SJCRH30 (cell line): ENCODE measurements at places on chromosomes 16 and 17. TPM values are rescaled to one million over a fixed set of nuclear protein-coding genes. Genes with fewer than 3 reads are reported as not detected.

DNA sequence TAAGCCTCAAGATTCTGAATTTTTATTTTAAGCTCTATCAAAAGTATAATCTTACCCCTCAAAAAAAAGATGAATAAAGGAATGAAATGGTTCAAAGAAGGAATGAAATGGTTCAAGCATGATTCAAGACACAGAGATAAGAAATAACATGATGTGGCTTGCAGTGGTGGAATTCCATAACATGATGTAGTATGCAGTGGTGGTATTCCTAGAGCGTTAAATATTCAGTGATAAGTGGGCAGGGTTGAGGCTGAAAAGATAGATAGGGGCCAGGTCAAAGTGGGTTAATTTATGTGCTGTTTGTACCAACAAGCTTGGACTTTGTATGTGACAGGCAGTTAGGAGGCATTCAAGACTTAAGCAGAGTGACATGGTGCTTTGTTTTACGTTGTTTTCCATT lies 29.6 kb downstream of the TNRC6A start:
- no peak for DNase-seq
- no peak overlapping the region for H3K4me3 ChIP-seq

- H3K27ac ChIP-seq = no peak overlapping the region
- no peak for DNase-seq
- no peaks in the 10 kb centered on the region for H3K27me3 ChIP-seq
- H3K4me1 ChIP-seq = peaks cover 14% of the 10 kb centered on the region
Measured at GRCh38 chr17:921161-921560, 58.4 kb downstream of the NXN start.

- no peak for DNase-seq
- H3K36me3 ChIP-seq = no peaks in the 10 kb centered on the region
- H3K27ac ChIP-seq = no peak overlapping the region
- no peaks in the 10 kb centered on the region for H3K27me3 ChIP-seq
- no peak overlapping the region for H3K4me3 ChIP-seq
- H3K4me1 ChIP-seq = no peaks in the 10 kb centered on the region
Measured at GRCh38 chr16:26749072-26749471, 317.7 kb upstream of the C16orf82 start.

KRT24 gene
- not detected in 2 replicates for total RNA-seq

GRCh38 chr17:10622617-10623485 lies 34.3 kb downstream of the MYH3 start:
- no peaks in the 10 kb centered on the region for H3K36me3 ChIP-seq
- no peaks in the 10 kb centered on the region for H3K27me3 ChIP-seq
- H3K4me1 ChIP-seq = peaks cover 22% of the 10 kb centered on the region
- H3K27ac ChIP-seq = no peak overlapping the region
- H3K4me3 ChIP-seq = no peak overlapping the region

- no peaks in the 10 kb centered on the region for H3K36me3 ChIP-seq
- peaks cover 6% of the 10 kb centered on the region; the same call in 1 of the 2 replicates for H3K4me1 ChIP-seq
- no peak overlapping the region for H3K27ac ChIP-seq
- no peak overlapping the region for H3K4me3 ChIP-seq
Measured at GRCh38 chr17:32916134-32916533, 11.8 kb upstream of the TMEM98 start.

GRCh38 chr17:57035971-57036481 lies 49.0 kb upstream of the AKAP1 start:
- H3K4me3 ChIP-seq = no peak overlapping the region
- no peak overlapping the region for H3K27ac ChIP-seq
- no peaks in the 10 kb centered on the region for H3K4me1 ChIP-seq
- H3K36me3 ChIP-seq = no peaks in the 10 kb centered on the region

DNA sequence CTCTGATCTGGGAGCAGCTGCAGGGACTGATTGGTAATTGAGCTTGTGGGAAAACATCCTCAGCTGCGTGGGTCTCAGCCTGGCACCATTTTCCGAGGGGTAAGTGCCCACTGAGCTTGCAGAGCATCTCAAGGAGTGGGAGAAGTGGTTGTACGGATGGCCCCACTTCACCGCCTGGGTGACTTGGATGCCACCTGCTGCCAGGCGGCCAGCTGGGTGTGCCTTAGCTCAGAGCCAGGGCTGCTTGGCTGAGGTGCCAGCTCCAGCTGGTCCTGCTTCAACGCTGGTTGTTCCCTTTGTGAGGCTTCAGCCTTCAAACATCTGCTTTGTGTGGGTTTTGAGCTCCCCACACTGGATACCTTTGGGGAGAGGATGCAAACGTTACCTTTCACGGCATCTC lies 482.7 kb upstream of the EEF2KMT start:
- H3K36me3 ChIP-seq = no peaks in the 10 kb centered on the region
- no peak for DNase-seq
- H3K27ac ChIP-seq = no peak overlapping the region
- H3K4me3 ChIP-seq = no peak overlapping the region
- no peaks in the 10 kb centered on the region for H3K27me3 ChIP-seq
- H3K4me1 ChIP-seq = no peaks in the 10 kb centered on the region

- peaks cover 18% of the 10 kb centered on the region for H3K36me3 ChIP-seq
- no peak overlapping the region for H3K4me3 ChIP-seq
- H3K27me3 ChIP-seq = no peaks in the 10 kb centered on the region
- H3K27ac ChIP-seq = no peak overlapping the region
- H3K4me1 ChIP-seq = no peaks in the 10 kb centered on the region
Measured at GRCh38 chr17:8490256-8491023, 54.8 kb downstream of the NDEL1 start.

- peak; percentile 48 for DNase-seq
- no peak overlapping the region for H3K27ac ChIP-seq
- no peak overlapping the region for H3K4me3 ChIP-seq
- no peaks in the 10 kb centered on the region for H3K4me1 ChIP-seq
- H3K27me3 ChIP-seq = no peaks in the 10 kb centered on the region
Measured at GRCh38 chr16:84175350-84176081, 11.3 kb downstream of the TAF1C start.

KRTAP3-2 gene
- not detected in 2 replicates for total RNA-seq

GRCh38 chr17:1571341-1571704 lies 8.7 kb upstream of the PITPNA start:
- no peaks in the 10 kb centered on the region for H3K27me3 ChIP-seq
- no peak for DNase-seq
- H3K4me3 ChIP-seq = no peak overlapping the region
- H3K27ac ChIP-seq = no peak overlapping the region
- no peaks in the 10 kb centered on the region for H3K36me3 ChIP-seq

DNA sequence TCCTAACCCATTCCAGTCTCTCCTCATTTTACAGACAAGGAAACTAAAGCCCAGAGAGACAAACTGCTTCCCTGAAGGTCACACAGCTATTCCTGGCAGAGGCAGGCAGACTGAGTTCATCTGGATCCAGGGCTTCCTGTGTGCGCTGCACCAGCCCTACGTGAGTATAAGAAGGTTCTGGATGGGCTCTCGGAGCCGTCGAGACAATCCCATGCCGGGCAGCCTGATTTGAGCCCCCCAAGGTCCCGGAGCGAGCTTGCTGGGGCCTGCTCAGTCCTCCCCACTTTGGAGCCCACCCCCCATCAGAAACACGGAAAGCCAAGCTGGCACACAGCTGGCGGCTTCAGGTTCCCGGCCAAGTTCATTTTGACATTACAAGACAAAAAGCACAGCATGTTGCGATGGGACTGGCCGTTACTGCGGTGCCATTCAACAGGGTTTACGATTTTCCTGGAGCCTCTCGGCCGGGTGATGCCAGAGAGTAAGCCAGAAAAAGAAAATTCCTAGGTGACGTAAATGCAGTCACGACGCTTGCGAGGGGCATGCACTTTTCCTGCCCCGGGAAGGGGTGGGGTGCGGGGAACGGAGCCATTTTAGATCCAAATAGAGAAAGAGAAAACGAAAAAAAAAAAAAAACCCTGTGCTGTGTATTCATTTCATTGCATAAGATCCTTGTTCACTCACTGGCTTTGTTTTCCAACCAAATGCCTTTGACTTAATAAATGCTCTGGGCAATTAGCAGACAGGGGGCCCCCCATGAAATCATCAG lies 167.1 kb upstream of the FOXF1 start:
- no peaks in the 10 kb centered on the region for H3K27me3 ChIP-seq
- no peaks in the 10 kb centered on the region for H3K36me3 ChIP-seq
- peak overlapping the region; percentile 60; the same call in 1 of the 2 replicates for H3K27ac ChIP-seq

- DNase-seq = no peak
- H3K27me3 ChIP-seq = no peaks in the 10 kb centered on the region
- no peak overlapping the region for H3K27ac ChIP-seq
- peaks cover 7% of the 10 kb centered on the region; the same call in 1 of the 2 replicates for H3K4me1 ChIP-seq
- no peak overlapping the region for H3K4me3 ChIP-seq
Measured at GRCh38 chr16:31487720-31488467, 5.0 kb downstream of the SLC5A2 start.

ATP2C2 gene
- 5.1 and 6.2 TPM in 2 replicates for total RNA-seq

DNA sequence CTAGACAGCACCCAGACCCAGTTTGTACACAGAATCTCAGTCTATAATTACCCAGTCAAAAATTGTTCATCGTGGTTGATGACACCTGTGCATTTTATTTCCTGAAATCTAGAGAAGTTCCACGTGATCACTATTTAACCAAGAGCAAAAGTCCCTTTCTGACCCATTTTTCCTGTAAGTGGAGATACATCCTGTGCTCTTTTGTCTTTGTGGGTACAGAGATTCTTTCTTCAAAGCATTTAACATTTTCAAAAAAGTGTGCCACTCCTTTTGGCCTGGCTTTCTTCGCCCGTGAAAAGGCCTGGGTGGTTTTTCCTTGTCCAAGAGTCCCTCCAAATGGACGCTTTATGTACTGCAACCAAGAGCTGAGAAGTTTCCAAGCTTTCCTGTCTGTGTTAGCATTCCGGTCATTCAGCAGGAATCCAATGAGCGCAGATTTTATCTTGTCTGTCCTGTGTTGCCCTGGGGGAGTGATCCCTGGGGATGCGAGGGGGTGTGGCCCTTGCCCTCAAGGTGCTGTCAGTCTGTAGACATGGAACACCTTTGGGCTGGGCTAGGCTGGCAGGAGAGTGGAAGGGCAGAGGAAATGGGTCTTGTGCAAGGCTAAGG lies 161.1 kb upstream of the CACNG5 start:
- no peak overlapping the region for H3K4me3 ChIP-seq
- DNase-seq = peak; percentile 79
- H3K4me1 ChIP-seq = no peaks in the 10 kb centered on the region

DNA sequence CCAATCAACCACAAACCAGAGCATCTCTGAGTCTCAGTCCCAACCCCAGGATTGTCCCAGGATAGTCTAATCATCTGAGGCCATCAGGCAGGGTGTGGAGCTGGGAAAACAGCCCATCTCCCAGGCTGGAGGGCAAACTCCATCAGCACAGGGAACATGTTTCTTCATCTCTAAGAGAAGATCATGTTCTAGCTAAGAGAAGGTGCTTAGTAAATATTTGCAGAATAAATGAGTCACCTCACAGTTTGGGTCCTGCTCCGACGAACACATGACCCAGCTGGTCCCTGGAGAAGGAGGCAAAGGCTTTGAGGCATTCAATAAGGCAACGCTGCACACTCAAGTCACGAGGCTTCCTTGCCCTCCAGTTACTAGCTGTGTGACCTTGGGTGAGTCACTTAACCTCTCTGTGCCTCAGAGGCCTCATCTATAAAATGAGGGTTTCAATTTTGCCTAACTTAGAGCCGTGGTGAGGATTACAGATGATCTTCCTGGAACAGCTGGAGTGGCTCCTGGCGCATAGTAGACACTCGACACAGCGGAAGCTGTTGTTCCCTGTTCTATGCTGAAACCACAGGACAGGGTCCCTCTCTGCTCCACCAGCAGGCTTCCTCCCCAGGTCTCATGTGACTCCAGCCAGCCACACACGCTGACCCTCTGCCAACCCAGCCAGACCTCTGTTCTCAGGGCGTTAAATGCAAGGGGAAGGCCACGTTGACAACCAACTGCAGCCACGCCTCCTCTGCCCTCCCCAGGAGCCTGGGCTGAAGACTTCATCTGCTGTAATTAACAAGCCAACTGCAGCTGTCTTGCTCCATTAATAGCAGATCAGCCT lies 10.3 kb upstream of the RPL38 start:
- no peaks in the 10 kb centered on the region for H3K27me3 ChIP-seq
- peaks cover 43% of the 10 kb centered on the region for H3K4me1 ChIP-seq
- no peak overlapping the region for H3K4me3 ChIP-seq
- H3K36me3 ChIP-seq = no peaks in the 10 kb centered on the region

DNA sequence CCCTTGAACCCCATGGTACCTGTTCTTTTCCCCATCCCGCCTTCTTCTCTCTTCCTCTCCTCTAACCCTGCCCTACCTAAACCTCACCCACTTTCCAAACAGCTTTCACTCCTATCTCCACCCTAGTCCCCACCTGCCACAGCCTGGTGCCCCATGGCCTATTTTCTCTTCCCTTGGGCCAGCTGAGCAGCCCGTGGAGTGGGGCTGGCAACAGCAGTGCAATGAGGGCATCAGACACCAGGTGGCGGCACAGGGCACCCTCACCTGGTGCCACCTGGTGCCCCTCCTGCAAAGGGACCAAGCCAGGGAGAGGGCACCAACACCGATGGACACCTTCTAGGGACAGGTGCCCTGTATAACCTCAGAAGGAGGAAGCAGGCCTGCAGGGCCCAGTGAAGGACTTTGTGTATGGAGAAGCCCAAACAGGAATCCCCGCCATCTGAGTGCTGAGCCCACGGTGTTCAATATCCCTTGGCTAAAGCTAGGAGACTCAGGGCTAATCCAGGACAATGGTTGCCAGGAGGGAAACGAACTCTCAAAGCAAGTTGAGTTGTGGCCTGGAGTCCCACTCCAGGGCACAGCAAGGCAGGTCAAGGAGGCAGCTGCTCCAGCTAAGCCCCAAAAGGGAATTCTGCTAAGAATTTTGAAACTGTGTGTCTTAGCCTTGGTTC lies 4.0 kb upstream of the ABCC3 start:
- H3K36me3 ChIP-seq = no peaks in the 10 kb centered on the region
- no peak overlapping the region for H3K27ac ChIP-seq
- peaks cover 33% of the 10 kb centered on the region for H3K4me1 ChIP-seq

DNA sequence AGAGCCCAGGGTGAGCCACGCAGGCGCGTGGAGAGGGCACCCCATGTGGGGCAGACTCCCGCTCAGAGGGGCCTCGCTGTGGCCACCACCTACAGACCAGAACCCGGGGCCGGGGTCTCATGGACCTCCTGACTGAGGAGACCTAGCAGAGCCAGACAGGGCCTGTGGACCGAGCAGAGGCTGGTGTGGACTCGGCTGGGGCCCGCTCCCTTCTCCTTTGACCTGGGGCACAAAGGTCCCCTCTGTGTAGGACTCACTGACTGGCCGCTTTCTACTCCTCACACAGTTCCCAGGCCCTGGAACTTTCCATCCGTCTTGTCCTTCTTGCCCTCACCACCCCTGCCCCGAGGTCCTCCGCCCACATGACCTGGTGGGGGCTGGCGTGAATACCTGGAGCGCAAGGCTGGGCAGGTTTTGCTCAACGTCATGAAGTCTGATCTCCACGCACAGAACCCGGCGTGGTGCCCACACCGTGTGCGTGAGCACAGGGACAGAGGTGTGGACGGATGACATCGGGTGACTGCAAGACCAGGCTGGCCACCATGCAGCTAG lies 44.7 kb upstream of the ACSF3 start:
- H3K27ac ChIP-seq = no peak overlapping the region
- DNase-seq = no peak
- H3K4me3 ChIP-seq = no peak overlapping the region
- H3K36me3 ChIP-seq = no peaks in the 10 kb centered on the region
- 0 out of 2 replicates have a peak, but pooled peaks cover 7% of the 10 kb centered on the region for H3K27me3 ChIP-seq
- H3K4me1 ChIP-seq = peaks cover 20% of the 10 kb centered on the region

CBX2 gene
- total RNA-seq = 88.0 and 90.0 TPM in 2 replicates
